ENCODE measurements at places on chromosomes 11 and 22.

DNA sequence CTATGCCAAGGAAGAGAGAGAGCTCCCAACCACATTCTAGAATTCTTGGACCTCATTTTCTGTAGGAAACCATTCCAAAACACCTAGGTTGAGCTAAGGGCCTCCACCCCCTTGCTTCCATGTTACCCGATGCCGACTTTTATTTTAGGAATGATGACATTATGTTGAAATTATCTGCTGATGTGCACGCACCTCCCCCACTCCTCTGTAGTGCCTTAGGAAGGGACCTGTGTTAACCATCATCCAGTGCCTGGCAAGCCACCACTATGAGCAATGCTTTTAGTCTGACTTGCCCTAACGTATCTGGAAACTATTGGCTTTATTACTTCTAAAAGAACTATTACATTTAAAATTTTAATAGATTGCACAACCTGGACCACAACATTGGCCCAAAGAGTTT is 42.1 kb downstream of the NCAPD3 start:
- DNase-seq = no peak

GRCh38 chr11:134765565-134765964 is 353.5 kb upstream of the B3GAT1 start:
- DNase-seq = no peak

- DNase-seq = no peak
These were observed 400.0 kb downstream of the ETS1 start for GRCh38 chr11:128187377-128187776.

GRCh38 chr11:13115380-13115675 is 106.2 kb downstream of the RASSF10 start:
- no peak for DNase-seq

DNA sequence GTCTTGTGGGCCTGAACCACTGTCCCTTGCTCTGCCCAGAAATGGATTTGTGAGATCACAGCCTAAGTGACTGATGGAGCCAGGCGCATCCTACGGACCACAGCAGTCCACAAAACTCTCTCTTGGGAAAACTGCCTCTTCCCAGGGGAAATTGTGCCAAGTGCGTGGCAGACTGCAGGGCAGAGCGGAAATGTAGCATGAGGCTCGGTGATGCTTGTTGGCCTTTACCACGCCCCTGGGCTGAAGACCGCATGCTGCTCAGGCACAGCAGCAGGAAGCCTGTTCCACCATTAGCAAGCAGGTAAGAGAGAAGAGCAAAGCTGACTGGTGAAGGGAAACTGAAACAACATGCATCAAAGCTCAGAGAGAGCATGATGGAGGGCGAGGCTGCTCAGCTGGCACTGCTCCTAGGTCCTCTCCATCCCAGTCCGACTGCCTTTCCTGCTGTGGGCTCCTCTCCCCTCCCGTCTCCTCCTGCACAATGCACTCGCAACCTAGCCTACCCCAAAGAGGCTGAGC is 26.5 kb upstream of the SCARF2 start:
- DNase-seq = no peak

DNA sequence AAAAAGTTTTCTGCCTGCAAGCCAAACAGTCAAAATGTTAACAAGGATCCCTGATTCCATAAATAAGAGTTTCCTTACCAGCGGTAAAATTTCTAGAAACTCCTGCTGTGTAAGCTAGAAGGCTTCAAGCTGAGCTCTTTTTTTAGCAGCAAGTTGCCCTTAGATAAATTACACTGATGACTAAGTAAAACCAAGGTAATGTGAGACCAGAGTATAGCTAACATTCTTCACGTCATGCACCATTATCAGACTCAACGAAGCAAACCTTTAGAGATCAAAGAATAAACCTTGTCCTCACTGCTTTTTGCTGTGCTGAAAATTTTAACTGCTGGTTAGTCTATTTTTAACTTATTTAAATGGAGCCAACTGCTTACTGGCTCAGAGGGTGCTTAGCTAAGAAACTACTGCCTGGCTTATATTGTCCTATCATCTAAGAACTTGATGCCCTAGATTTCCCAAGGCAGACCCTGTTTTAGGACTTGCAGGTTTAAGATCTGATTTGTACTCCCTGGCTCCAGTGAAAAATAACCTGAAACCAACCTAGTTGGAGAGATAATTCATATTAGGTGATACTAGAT is 900.7 kb downstream of the JRKL start:
- DNase-seq = no peak

DNA sequence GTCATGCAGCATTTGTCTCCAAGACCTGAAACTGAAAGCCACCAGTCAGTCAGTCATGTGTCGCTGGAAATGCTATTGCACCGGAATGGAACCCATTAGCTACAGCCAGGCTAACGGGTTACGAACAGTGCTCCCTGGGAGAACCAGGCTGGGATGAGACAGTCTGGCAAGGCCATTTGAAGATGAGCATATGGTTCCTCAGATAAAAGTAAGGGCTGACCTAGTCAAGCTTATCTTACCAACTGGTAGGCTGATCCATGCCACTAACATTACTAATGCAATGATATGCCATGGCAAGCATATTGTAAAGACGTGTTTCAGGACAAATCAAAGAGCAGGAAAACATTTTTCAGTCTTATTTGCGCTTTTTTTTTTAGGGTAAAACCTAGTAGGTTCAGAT is 28.4 kb downstream of the NAP1L4 start:
- DNase-seq = no peak

- DNase-seq = no peak
These were observed 252.4 kb downstream of the GRM5 start for GRCh38 chr11:88813233-88813915.

GRCh38 chr22:44245438-44245837 is 64.7 kb downstream of the PARVG start:
- DNase-seq = no peak

- no peak for DNase-seq
These were observed 27.2 kb downstream of the CERK start for GRCh38 chr22:46710806-46711205.

- no peak for DNase-seq
These were observed 96.9 kb downstream of the TRMU start for GRCh38 chr22:46432164-46433068.

DNA sequence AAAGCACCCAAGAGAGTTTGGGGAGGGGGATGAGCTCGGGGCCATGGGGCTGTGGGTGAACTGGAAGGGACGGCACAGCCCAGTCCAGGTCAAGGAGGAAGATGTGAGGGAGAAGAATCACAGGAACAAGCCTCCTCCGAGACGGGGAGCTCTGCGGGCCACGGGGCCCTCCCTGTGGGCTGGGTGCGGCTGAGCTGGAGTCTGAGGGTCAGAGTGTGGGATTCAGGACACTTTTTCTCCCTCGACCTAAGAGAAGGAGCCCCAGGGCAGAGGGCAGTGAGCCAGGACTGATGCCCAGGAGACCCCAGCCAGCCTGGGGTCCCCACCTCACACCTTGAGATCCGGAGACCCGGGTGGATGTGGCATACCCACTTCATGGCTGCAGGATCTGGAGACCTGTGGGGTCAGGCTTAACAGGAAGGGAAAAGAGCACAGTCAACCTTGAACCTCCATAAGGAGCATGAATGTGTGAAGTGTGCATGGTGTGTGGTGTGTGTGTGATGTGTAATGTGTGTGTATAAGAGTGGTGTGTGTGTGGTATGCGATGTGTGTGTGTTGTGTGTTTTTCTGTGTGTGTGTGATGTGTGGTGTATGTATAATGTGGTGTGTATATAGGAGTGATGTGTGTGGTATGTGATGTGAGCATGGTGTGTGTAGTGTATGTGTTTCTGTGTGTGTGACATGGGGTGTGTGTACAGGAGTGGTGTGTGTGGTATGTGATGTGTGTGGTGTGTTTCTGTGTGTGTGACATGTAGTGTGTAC is 504.6 kb downstream of the BRD1 start:
- DNase-seq = no peak

- DNase-seq = no peak
These were observed 35.5 kb downstream of the UBASH3B start for GRCh38 chr11:122690801-122691548.

- DNase-seq = peak; percentile 26
These were observed 7.5 kb downstream of the HSPA8 start for GRCh38 chr11:123054301-123055065.

DNA sequence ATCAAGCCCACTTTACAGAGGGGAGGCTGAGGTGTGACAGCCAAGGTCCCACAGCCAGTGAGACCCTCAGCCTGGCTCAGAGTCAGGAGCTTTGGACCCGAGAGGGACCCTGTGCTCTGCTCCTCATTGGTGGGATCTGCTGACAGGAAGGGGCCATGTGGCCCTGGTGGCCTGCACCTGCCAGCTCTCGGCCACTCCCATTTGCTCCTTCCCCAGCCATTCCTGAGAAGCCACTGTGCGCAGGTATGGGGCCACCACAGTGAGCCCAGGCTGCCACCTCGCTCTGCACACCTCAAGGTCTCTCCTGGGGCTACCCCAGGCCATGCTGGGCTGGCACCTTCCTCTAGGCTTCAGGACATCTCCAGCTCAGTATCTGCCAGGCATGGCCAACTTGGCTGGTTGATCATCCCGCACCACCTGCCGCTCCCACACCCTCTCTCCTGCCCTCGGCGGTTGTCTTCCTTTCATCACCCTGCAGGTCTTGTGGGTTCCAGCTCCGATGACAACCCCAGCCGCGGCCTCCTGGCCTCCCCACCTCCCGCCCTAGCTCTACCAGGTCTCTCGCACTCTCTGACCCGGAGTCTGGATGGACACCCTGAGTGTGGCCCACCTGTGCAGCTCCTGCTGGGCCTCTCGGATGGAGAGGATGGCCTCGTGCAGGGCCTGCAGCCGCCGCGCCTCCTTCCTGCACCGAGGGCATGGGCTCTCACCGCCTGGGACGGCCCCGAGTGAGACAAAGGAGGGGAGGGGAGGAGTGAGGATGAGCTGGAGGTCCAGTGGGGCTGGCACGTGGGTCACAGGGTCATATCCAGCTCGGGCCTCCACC is 32.2 kb upstream of the CARS1 start:
- DNase-seq = no peak

DNA sequence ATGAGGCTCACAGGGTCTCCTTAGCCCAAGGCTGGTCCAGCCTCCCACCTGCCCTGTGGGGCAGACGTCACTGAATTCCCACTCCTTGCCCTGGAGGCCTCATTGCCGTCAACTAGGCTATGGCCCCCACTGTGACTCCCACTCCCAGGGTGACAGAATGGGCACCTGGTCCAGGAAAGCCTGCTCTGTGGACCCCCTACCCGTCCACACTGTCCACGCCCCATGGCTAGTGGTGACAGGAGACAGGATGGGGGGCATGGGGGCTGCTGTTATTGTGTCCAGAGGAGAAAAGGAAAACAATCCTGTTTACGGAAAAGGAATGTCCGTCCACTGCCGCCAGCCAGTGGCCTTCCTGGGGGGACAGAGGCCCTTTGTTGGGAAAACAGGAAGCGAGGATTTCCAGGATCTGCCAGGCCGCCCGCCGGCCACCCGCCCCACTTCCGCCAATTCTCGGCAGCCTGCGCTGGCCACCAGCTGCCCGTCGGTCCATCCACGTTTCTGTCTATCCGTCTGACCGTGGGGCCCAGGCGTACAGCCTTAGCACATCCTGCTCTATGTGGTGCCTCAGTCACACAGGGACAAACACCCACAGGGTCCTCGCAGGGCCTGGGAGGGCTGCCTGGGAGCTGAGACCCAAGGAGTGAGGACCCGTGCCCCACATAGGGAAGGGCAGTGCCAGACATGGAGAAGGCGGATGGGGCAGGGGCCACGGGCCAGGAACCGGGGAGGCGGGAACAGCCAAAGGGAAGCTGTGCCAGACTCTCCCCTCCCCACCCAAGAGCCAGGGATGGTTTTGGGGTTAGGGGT is 19.5 kb downstream of the CRELD2 start:
- no peak for DNase-seq

- DNase-seq = no peak
These were observed 20.9 kb upstream of the DGCR8 start for GRCh38 chr22:20058989-20059770.

- no peak for DNase-seq
These were observed 86.7 kb downstream of the ARHGAP8 start for GRCh38 chr22:44839061-44839460.

DNA sequence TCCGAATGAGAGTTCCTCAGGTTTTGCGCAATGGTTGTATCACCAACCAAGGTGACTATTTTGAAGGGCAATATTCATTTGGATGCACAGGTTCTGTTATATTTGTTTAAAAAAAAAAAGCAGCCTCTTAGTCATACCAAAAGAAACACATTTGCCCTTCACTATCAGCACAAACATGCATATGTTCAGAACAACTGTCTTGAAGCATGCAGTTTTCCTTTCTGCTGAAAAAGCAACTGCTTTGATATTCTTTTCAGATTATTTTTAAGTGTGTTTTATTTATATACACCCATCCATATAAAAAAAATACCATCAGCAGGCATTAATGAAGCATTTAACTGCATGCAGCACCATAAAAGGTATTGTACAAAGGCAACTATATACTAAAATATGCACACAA is 67.8 kb downstream of the RBFOX2 start:
- DNase-seq = no peak

DNA sequence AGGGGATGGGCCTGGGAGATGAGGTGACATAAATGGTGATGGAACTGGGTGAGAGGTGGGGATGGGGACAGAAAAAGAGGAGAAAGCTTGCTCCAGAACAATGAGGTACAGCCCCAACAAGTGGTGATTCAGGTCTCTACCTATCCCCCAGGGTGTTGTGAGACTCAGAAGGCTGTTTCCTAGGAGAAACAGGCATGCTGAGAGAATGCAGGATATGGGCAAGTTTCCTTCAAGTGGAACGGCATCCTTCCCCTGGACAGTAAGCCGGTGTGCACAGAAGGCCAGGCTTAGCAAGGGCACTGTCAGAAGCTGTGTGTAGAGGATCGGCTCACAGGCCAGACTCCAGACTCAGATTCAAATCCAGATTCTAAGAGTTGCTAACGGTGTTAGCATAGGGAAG is 34.1 kb upstream of the CRTAM start:
- DNase-seq = no peak

DNA sequence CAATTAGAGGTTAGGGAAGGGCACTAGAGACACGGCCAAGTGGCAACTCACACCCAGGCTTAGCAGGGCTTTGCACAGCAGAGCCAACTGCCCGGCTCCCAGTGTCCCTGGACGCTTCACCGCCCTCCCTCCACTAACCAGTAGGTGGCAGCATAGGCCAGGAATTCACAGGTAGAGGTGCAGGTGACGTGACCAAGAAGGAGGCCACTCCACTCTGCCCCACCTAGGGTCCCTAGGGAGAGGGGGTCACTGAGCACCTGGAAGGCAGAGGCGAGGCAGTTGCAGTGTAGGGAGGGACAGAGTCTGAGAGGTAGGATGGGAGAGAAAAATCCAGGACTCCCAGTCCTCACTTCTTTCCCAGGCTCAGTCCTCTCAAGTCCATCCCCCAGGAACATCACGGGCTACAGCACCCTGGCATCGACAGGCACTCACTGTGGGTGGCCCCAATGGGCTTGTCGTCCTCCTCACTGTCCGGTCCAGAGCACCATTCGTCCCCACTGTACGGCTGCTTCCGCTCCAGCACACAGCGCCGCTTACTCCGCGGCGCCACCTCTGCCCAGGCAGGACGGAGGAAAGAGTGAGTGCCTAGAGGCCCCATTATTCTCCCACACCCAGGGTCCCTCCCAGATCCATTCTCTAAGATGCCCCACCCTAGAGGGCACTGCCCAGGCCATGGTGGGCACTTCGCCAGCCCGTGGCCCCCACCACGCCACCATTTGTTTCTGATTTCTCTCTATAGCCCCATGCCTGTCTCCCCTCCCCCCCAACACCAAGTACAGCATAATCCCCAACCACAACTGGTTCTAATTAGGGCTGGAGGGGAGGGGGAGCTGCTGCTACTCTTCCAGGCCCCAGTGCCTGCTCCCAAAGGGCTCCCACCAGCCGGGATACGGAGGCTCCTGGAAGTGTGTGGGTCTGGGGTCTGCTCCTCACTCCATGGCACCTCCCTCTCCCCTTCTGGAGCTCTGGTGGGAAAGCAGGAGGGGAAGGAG is 18.4 kb downstream of the BCL9L start:
- DNase-seq = no peak

GRCh38 chr11:101030015-101030414 is 99.6 kb downstream of the PGR start:
- DNase-seq = no peak

- no peak for DNase-seq
These were observed 14.3 kb downstream of the AMOTL1 start for GRCh38 chr11:94782446-94782845.
